NCI-H1105 treated with DMSO at 0.1 percent for 48 hours (cell line): ENCODE measurements at places on chromosomes 4 and X.

DNA sequence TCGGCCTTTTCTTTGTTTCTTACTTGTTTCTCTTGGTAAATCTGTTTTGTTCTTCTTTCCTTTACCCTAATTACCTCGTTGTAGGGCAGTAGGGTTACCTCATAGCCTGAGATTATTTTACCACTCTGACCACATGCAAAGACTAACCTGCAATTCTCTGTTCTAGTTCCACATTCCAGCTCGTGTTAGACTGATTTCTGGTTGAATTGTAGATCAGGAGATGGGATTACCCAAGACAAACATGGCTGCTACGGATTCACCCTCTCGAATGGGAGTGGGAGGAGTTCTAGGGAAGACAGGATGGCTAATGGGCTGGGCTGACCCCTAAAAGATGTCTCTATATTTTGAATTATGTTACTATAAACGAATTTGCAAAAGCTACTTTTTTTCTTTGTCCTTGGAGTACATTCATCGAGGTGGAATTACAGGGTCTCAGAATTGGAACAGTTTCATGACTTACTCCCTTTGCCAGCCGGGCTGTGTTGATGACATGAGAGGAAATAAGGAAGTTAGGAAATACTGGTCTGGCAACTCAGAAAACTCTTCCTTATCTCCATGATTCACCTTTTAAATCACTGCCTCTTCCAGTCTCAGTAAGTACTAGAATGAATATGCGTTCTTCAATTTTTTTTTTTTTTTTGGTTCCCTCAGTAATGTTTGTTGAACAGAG is 36.7 kb upstream of the FBXW7 start:
- no peak for DNase-seq

DNA sequence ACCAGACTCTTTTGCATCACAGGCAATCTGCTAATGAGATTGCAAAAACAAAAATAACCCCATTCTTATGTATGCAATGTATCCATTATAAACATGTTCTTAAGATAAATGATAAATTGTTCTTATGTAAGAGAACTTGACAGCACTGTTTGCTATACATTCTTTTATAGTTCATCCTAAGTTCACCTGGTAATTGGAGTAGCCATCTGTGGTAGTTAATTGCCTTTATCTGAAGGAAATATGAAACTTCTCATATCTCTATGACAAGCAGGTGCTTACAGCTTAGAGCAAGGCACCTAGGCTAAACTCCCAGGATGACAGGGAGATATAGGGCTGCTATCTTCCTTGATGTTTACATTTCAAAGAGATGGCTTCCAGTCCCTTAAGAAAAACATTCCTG is 21.3 kb upstream of the CLCN5 start:
- DNase-seq, result peak; percentile 58

GRCh38 chr4:5451243-5451642 is 257.1 kb downstream of the EVC2 start:
- no peak for DNase-seq

DNA sequence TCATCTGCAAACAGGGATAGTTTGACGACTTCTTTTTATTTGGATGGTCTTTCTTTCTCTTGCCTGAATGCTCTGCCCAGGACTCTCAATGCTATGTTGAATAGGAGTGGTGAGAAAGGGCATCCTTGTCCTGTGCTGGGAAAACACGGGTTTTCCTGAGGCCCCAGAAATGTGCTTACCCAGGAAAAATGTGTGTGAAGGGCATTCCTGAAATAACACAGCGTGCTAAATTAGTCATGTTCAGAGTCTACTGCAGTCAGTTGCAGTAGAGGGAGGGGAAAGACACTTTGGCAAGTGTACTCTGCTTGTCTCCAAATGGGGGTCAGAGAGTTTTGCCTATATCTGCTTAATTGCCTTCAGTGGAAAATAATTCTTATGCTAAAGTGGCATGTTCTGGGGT is 153.9 kb downstream of the CCNG2 start:
- no peak for DNase-seq

DNA sequence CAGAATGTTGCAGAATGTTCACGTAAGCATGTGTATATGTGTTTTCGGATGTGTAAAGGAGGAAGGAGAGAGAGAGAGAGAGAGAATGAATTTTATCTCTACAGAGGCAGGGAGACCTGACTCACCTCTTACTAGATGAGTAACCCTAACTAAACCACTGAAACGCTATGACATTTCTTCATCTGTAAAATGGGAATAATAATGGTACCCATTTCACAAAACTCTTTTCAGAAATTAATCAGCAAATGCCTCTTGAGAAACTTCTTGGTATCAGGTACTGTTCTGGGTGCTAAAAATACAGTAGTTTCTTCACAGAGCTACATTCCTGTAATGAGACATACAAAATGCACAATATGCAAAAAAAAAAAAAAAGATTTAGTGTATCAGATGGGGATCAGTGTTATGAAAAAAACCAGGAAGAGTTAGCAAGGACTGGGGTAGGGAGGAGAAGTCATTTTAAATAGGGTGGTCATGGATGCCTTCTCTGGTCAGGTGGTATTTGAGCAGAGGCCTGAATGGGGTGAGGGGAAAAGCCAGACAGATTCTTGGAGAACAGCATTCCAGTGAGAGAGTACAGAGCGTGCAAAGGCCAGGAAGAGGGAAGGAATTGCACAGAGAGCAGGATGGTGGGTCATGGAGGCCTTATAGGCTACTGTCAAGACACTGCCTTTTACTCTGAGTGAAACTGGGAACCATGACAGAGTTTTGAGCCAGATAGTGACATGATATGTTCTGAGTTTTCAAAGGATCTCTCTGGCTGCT is 84.9 kb upstream of the SPANXB1 start:
- DNase-seq, result no peak

DNA sequence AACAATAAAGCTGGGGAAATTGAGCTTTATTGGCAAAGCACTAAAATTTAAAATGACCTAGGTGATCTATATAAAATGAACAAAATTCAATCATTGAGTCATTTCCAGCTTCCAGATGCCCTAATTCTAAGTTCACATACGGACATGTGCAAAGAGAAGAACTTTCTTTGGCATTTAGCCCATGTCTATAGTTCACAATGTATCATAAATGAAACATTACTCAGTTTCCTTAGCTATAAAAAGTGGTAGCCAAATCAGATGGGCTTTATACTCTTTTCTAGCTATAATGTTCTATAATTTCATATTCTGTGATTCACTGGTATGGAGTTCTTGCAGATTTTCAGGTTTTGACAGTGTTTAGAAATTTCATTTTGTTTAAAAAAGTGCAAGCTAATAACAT is 327.4 kb downstream of the KCTD8 start:
- no peak for DNase-seq

GRCh38 chr4:64000241-64000640 is 409.0 kb downstream of the TECRL start:
- no peak for DNase-seq

GRCh38 chr4:75666299-75666698 is 6.9 kb downstream of the G3BP2 start:
- DNase-seq, result no peak

GRCh38 chr4:1376841-1377605 is 29.2 kb downstream of the NKX1-1 start:
- no peak for DNase-seq

DNA sequence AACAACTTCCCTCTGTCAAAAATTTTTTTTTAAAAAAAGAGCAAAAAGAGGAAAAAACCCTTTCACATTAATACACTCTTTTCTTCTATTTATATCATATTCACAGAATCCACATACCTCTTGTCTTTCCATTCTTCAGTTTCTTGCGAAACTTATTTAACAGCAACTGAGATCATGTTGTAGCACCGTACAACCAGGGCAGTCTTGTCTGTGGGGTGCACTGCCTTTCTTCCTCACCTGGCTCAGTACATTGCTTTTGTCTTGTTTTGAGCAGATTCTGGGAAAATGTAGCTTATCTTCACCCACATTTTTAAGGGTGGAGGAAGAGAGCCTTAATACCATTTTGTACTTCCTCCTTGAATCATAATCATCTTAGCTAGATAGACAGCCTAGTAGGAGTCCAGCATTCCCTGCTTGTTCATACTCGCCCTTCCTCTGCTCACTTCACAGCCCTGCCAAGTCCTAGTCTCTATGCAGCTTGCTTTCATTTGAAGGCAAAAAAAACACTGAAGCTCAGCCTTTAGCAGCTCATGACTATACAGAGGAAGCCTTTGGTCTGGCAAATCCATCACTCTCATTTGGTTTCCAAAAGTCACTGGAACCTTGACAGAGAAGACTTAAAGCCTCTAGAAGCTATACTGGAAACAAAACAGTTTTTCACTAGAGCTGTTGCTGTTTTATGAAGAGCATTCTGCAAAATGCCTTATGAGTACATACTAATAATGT is 140.6 kb upstream of the BANK1 start:
- peak; percentile 67 for DNase-seq

DNA sequence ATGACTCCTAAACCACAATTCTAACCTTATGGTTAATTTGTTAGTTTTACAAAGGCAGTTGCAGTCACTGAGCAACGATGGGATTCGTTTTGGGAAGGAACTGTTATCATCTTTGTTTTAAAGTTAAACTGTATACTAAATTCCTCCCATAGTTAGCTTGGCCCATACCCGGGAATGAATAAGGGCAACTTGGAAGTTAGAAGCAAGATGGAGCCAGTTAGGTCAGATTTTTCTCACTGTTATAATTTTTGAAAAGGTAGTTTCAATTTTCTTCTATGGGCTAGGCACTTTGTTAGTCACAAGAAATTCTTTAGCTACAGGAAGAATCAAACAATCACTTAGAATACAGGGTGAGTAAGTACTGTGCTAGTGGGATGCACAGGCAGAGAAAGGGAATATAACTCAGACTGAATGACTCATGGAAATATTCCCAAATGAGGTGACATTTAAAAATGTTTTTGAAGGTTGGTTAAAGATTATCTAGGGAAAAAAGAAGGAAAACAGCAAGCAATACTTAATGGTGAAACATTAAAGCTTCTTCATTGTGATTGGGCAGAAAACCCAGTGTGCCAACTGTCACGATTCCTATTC is 153.6 kb downstream of the MAGEB17 start:
- DNase-seq, result no peak

DNA sequence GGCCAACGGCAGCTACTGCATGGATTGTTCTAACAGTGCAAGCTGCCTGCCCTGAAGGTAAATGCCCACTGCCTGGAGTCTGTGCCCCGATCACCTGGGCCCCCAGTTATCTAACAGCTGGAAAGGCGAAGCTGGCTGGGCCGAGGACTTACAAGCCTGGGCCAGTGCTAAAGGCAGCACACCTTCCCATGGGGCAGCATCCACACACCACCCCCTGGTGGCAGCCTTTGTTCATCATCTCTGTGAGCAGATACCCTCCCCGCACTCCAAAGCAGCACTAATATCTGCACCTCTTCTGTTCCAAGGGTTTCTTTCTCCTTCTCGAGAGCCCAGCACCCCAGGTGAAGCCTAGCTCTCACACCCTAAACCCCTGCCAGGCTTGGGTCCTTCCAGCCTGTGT is 7.6 kb downstream of the SLC2A9 start:
- peak; percentile 40 for DNase-seq

DNA sequence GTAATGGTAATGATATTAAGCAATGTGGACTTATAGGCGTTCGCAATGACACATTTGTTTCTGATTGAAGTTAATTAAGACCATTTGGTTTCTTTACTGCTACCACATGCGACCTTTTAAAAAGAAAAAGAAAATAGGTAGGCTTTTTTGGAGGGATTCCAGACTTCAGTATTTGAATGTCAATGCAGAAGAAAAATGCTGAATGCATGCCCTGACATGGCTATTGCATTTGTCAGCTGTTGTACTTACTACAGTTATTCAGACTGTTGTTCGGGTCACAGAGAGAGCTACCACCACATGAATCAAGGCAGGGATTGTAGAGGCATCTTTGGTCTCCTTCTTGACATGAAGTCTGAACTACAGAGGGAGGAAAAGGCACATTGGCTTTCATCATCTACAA is 163.7 kb downstream of the CORIN start:
- no peak for DNase-seq
